A549 treated with AZD2906 at 1 μM for 4 hours (cell line): ENCODE measurements at places on chromosomes 16 and 17. TPM values are rescaled to one million over a fixed set of nuclear protein-coding genes. Genes with fewer than 3 reads are reported as not detected.

The GPRC5C gene
- 45.9 to 65.0 TPM (median 59.4 TPM) in 5 replicates for total RNA-seq

The CNGB1 gene
- total RNA-seq: 0.06 to 0.20 TPM (median 0.10 TPM) in 5 replicates

The SKA2 gene
- 86.0 to 161 TPM (median 89.5 TPM) in 5 replicates for total RNA-seq

The RTN4RL1 gene
- 13.8 to 19.9 TPM (median 16.7 TPM) in 5 replicates for total RNA-seq

The ACSM2A gene
- not detected in 5 replicates for total RNA-seq

The PFN1 gene
- 2,518 to 3,013 TPM (median 2,877 TPM) in 5 replicates for total RNA-seq

The PAQR4 gene
- 34.7 to 46.3 TPM (median 44.9 TPM) in 5 replicates for total RNA-seq

The KRTAP4-9 gene
- not detected in 5 replicates for total RNA-seq

The ABCA9 gene
- total RNA-seq: not detected in 5 replicates

The SP2 gene
- total RNA-seq: 17.8 to 19.3 TPM (median 18.3 TPM) in 5 replicates

The TMC5 gene
- total RNA-seq: 4.2 to 6.8 TPM (median 4.5 TPM) in 5 replicates

The TVP23A gene
- total RNA-seq: 0.08 to 0.29 TPM (median 0.17 TPM) in 4 of 5 replicates, not detected in the other

The CA7 gene
- total RNA-seq: 0.05 to 0.06 TPM (median 0.06 TPM) in 3 of 5 replicates, not detected in the others

The CCP110 gene
- 6.2 to 8.6 TPM (median 7.5 TPM) in 5 replicates for total RNA-seq

The HBA2 gene
- total RNA-seq: 0.45 to 0.62 TPM in 2 of 5 replicates, not detected in the others

The SMIM36 gene
- total RNA-seq: not detected in 5 replicates

The C1QTNF8 gene
- 0.05 to 0.08 TPM in 2 of 5 replicates, not detected in the others for total RNA-seq

The OSGIN1 gene
- total RNA-seq: 14.9 to 30.1 TPM (median 16.3 TPM) in 5 replicates

The DHX58 gene
- total RNA-seq: 0.37 to 0.79 TPM (median 0.39 TPM) in 5 replicates

The ZNF200 gene
- 7.1 to 10.0 TPM (median 7.6 TPM) in 5 replicates for total RNA-seq

The RHBDF2 gene
- 54.6 to 64.5 TPM (median 61.4 TPM) in 5 replicates for total RNA-seq

The TTYH2 gene
- 1.5 to 1.9 TPM (median 1.9 TPM) in 5 replicates for total RNA-seq

The SOST gene
- 0.03 TPM in 1 of 5 replicates, not detected in the others for total RNA-seq

The KRTAP9-8 gene
- not detected in 5 replicates for total RNA-seq

The KRTAP2-2 gene
- not detected in 5 replicates for total RNA-seq

The VMO1 gene
- 0.39 to 1.4 TPM (median 0.76 TPM) in 5 replicates for total RNA-seq

The CDH1 gene
- total RNA-seq: 3.8 to 4.6 TPM (median 4.2 TPM) in 5 replicates

The KIF18B gene
- total RNA-seq: 30.5 to 38.1 TPM (median 36.8 TPM) in 5 replicates

The DPEP3 gene
- not detected in 5 replicates for total RNA-seq

The ICAM2 gene
- total RNA-seq: 0.07 to 0.18 TPM (median 0.09 TPM) in 4 of 5 replicates, not detected in the other

The NPIPB6 gene
- total RNA-seq: 1.2 to 2.3 TPM (median 1.5 TPM) in 5 replicates

The ATP1B2 gene
- 0.15 to 0.33 TPM (median 0.22 TPM) in 5 replicates for total RNA-seq

The CBX2 gene
- total RNA-seq: 14.3 to 17.5 TPM (median 16.1 TPM) in 5 replicates

The CDK5R1 gene
- 6.1 to 6.7 TPM (median 6.3 TPM) in 5 replicates for total RNA-seq

The KRT17 gene
- 0.66 to 1.3 TPM (median 1.00 TPM) in 5 replicates for total RNA-seq

The METTL22 gene
- total RNA-seq: 21.2 to 24.7 TPM (median 23.3 TPM) in 5 replicates

The KCNJ2 gene
- 0.03 to 0.10 TPM (median 0.06 TPM) in 5 replicates for total RNA-seq

The AOC2 gene
- total RNA-seq: 1.7 to 2.7 TPM (median 1.8 TPM) in 5 replicates

The IL21R gene
- 0.03 to 0.11 TPM (median 0.06 TPM) in 4 of 5 replicates, not detected in the other for total RNA-seq

The GALNS gene
- 36.5 to 51.7 TPM (median 50.2 TPM) in 5 replicates for total RNA-seq

The CCL4L2 gene
- total RNA-seq: not detected in 5 replicates

The EIF3CL gene
- total RNA-seq: 61.3 to 116 TPM (median 76.6 TPM) in 5 replicates

The CRK gene
- 81.9 to 99.8 TPM (median 89.6 TPM) in 5 replicates for total RNA-seq

The PRKCB gene
- 0.14 to 0.28 TPM (median 0.17 TPM) in 5 replicates for total RNA-seq
